H54 (cell line): ENCODE measurements at places on chromosomes 7 and 10.
A peak's percentile ranks its signal among the peaks of the same experiment; 100 is the strongest.

DNA sequence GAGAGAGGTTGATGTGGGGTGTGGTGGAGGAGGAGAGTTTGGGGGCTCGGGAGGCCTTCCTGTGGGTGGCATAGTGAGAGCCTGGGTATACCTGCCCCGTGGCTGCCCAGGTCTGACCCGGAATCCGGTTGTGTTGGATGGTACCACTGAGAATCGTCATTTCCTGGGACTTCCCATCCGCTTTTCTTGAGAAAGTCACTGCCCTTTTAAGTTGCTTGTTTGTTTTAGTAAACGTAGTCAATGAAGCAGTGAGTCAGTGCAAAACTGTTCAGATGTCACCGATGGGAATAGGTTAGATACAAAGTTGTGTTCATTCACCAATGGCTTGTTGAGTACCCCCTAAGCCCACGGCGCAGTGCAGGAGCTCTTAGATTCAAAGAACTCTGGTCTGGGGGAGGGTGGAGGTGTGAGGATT, 285.8 kb downstream of the CAMK1D start:
- DNase-seq: no peak

GRCh38 chr10:35705671-35706070, 63.6 kb upstream of the FZD8 start:
- no peak for DNase-seq

DNA sequence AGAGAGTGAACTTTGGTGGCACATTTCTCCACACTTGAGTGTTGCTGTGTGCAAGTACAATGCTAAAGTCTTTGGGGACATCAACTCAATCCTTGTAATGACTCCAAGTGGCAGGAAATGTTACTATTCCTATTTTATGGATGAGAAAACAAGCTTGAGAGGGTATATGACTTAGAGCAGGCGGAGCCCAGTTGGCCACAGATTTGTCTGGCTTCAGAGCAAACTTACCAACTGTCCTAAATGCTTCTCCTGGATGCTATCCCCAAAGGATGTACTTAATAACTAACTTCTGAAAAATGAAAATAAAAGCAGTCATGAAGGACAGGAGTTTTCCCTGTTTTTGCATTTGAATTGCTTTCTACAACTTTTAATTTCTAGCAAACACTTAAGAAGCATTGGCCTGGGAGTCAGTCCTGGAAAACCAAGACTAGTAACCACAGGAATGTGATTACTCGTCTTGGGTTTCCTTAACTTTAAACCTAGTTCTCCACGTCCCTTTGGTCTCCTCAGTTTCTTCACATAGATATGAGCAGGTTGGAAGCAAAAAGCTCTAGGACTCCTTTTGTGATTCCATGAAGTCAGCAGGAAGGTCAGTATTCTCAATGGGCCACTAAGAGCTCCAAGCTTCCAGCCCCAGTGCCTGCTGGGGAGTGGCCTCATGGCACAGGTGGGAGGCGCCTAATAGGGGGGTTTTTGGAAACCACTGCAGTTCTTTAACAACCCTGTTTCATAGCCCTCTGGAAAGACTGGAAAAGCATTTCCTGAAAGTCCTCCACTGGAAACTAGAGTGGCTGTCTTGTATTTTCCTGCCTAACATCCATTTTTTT, 140.8 kb downstream of the GLCCI1 start:
- DNase-seq: peak; percentile 55

DNA sequence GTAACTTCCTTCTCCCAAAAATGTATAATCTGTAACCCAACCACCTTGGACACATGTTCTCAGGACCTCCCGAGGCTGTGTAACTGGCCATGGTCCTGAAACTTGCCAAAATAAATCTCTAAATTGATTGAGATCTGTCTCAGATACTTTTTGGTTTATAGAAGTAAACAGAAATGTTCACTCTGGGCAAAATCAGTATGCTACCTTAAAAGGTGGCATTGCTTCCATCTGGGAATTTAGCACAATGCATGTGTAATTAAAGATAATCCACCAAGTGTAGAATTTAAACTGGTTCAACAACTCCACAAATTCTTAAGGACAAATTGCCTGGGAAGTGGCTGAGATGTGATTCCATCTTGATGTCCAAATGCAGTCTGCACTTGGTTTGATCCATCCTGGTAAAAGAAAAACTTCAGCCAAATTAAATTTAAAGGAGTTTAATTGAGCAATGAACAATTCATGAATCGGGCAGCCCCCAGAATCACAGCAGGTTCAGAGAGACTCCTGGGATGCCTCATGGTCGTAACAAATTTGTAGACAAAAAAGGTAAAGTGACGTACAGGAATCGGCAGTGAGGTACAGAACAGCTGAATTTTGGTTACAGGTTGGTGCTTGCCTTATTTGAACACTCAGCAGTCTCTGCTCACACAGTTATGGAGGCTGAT, 102.6 kb upstream of the PFKP start:
- no peak for DNase-seq

- no peak for DNase-seq
Observed at GRCh38 chr7:91287371-91288084, 23.3 kb downstream of the FZD1 start.

DNA sequence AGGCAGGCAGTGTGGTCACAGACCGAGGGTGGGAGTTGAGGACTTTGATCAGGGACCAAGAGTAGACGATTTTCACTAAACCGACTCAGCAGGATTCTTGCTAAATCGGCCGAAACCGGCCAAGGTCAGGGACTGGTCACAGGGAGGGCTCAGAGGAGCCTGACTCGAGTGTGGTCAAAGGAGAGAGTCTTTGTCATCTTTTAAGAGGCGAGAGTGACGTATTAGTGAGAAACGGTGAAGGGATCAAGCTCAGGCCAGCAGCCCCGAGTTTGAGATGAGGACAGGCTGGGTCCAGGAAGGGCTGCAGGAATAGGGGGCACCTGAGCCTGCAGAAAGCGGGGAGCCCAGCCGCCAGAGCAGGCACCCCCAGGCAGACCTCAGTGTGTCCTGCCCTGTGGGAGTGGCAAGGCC, 41.6 kb upstream of the FAM20C start:
- DNase-seq: no peak

DNA sequence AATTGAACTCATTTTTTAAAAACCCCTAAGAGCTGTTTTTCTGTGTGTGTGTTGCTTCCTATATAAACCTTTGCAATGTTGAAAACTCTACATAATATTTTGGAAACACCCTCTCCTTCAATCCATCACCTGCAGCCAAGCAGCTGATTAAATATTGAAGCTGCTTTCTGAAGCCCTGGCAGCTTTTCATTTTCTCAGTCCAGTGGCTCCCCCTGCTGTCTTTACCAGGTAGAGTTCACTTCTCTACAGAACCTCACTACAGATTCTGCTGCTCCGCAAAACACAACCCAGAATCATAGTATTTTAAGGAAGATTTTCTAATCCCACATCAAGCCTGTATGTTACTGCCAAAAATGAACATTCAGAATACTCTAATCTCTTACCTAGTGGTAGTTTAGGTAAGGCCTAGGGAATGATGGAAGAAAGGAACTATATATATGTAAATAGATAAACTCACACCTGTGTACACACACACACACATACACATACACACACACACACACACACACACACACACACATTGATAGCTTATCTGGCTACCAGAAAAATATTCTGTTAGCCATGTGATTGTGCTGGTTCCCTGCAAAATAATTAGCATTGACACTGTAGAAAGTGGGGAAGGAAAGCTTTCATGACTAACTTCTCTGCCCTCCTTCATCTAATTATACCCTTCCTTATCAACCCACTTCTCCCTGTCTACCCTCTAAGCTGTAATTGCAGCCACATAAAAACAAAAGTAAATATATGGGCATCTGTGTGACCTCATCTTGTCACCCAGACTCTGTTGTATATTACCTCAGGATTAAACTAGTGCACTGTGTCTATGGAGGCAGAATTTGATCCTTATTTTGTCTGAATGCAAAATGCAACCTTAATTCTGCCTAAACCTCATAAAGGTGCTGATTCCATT, 229.5 kb upstream of the FZD1 start:
- peak; percentile 21 for DNase-seq

GRCh38 chr10:94299417-94299816, 63.3 kb downstream of the NOC3L start:
- DNase-seq: peak; percentile 64

DNA sequence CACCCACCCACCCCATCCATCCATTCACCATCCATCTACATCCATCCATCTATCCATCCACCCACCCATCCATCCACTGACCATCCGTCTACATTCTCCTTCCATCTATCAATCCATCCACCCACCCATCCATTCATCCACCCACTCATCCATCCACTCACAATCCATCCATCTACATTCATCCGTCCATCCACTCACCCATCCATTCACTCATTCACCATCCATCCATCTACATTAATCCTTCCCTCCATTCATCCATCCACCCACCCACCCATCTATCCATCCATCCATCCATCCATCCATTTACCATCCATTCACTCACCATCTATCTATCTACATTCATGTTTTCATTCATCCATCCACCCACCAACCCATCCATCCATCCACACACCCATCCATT, 292.5 kb downstream of the ADARB2 start:
- DNase-seq: no peak

GRCh38 chr7:55377162-55377817, 12.2 kb downstream of the LANCL2 start:
- DNase-seq: no peak

DNA sequence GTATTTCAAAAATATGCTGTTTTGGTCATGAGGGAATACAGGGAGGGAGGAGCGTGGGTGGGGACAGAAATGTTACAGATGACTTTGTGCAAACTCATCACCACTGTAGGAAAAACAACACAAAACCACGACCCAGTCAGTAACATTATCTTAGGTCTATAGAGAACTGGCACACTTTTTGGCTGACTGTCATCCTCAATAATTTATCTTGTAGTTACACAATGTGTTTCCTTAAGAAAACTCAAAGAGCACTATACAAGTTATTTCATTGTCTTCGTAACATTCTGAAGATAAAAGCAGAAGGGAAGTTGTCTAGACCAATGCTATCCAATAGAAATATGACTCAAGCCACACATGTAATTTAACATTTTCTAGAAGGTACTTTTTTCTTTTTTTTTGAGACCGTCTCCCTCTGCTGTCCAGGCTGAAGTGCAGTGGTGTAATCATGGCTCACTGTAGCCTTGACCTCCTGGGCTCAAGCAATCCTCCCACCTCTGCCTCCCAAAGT, 16.9 kb upstream of the CDK14 start:
- no peak for DNase-seq

DNA sequence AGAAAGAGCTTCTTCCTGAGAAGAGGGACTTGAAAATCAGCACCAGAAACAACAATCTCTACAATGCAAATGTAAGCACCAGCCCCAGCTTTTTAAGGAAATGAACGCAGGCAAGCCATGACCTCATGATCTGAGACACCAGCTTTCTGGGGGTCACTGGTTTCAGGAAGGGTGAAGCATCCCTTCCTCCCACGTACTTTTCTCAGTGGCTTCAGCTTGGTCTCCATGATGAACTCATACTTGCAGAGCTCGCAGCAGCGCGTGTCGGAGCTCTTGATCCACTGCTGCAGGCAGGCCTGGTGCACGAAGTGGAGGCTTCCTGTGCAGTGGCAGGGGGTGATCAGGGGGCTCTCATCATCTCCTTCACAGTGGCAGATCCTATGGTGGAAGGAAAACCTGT, 87.0 kb downstream of the ALOX5 start:
- no peak for DNase-seq
